ENCODE measurements at places on chromosomes 6 and 20.

GRCh38 chr6:16292942-16293341, 54.6 kb downstream of the GMPR start:
- DNase-seq, result no peak

- DNase-seq, result no peak
Observed at GRCh38 chr6:24927277-24927955, 8.3 kb downstream of the RIPOR2 start.

- DNase-seq, result no peak
Observed at GRCh38 chr6:2651536-2651935, 99.2 kb downstream of the MYLK4 start.

DNA sequence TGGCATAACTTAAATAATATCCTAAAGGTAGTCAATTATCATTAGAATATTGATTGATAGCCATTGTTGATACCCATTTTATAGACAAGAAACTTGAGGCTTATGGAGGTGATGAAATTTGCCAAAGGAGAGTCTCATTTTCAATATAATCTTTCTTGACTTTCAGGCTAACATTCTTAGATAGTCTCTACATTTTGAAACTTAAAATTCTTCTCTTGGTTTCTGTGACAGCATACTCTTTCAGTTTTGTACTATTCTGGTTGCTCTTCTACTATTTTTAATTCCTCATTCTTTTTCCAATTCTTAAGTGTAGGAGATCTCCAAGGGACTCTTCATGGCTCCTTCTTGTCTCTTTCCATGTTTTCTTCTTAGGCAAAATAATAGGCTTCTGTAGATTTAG, 3.7 kb upstream of the SH3BGRL2 start:
- no peak for DNase-seq

DNA sequence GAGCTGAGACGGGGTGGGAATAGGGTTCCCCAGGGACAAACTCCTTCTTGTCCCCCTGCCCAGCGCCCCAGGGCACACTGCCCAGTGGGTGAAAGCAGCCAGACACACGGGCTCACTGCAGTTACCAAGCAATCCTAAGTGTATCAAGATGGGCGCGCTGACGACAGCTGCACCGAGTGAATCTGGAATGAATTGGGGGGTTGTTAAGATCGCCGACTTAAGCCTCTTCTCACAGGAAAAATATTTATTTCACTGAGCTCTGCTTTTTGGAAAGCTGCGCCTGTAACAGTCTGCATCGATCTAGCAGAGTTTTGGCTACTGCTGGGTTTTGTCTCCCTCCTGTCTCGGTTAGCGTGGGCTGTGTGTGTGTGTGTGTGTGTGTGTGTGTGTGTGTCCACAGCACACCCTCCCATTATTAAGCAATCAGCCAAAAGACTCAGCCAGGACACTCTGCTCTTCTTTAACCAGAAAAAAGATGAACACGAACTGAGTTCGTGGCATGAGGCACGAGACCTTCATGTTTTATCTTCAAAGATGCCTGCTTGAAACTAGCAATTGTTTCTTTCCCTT, 35.9 kb downstream of the RIPOR3 start:
- no peak for DNase-seq

- DNase-seq, result no peak
Observed at GRCh38 chr20:48679599-48679998, 148.2 kb downstream of the PREX1 start.

GRCh38 chr20:21182832-21183563, 57.1 kb downstream of the KIZ start:
- DNase-seq, result peak; percentile 56

GRCh38 chr6:64774881-64775280, 932.1 kb downstream of the EYS start:
- DNase-seq, result no peak

- DNase-seq, result no peak
Observed at GRCh38 chr6:99833034-99833433, 161.0 kb downstream of the MCHR2 start.

DNA sequence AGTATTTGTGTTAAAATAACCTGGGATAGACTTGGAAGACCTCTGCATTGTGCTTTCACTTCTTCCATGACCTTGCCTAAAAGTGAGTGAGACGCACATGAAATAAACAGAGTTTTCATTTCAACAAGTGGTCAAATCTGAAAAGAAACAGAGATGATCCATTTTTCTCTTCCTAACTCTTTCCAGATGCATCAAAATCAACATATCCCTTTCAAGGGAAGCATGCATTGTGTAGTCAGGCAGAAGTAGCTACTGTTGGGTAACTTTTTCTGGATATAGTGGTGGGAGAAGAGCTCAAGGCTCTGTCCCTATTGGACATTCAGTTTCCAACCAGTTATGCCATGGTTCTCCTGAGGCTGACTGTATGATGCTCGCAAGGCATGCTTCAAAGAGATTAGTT, 233.0 kb upstream of the JAG1 start:
- no peak for DNase-seq

GRCh38 chr20:57902473-57902872, 192.7 kb upstream of the PMEPA1 start:
- peak; percentile 65 for DNase-seq

DNA sequence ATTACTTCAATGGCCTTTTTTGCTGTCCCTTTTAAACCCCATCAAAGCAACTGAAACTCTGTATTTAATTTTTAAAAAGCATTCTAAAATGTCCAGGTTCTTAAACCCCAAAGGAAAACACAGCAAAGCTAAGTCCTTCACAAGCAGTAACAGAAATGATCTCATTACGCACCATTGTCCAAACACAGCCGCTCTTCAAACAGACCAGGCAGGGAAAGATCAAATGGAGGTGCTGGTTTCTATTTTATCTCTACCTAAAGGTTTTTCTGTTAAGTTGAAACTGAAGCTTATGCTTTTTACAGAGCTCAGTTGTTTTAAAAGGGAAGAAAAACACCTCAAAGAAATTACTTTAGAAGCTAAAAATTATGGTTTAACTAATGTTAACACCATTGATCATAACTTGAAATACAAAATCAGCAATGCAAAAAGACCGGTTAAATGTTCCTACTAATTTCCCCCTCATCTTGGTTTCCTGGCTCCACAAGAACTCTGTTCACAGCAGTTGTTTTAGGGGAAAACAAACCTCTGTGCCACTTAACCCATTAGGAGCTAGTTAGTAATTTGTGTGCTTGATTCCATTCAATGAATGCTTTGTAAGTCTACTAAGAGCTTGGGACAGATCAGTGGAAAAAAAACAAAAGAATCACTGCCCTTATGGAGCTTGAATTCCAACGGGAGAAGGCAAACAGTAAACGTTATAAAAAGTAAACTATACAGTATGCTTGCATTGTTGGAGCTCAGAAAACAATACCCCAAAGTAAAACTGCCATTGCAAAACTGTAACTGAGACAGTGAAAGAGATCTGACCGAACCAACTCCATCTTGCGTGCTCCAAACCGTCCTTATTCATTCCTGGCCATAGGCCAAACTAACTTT, 87.4 kb downstream of the CD24 start:
- no peak for DNase-seq

DNA sequence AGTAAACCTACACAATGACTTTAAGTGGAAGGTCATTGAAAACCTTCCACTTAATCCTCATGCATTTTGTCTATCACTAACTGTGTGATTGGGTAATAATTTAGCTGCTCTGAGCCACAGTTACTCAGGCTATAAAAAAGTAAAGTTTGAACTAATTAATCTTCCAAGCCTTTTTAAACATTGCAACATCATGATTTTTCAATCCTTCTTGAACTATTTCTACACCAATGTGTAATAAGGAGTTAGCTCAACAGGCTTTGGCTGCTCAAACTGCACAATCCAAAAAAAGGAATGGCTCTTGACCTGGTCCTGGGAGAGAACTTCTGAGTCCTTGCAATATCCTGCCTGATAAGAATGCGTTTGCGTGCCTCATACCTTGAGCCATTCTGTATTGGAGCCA, 34.8 kb upstream of the FILIP1 start:
- no peak for DNase-seq

DNA sequence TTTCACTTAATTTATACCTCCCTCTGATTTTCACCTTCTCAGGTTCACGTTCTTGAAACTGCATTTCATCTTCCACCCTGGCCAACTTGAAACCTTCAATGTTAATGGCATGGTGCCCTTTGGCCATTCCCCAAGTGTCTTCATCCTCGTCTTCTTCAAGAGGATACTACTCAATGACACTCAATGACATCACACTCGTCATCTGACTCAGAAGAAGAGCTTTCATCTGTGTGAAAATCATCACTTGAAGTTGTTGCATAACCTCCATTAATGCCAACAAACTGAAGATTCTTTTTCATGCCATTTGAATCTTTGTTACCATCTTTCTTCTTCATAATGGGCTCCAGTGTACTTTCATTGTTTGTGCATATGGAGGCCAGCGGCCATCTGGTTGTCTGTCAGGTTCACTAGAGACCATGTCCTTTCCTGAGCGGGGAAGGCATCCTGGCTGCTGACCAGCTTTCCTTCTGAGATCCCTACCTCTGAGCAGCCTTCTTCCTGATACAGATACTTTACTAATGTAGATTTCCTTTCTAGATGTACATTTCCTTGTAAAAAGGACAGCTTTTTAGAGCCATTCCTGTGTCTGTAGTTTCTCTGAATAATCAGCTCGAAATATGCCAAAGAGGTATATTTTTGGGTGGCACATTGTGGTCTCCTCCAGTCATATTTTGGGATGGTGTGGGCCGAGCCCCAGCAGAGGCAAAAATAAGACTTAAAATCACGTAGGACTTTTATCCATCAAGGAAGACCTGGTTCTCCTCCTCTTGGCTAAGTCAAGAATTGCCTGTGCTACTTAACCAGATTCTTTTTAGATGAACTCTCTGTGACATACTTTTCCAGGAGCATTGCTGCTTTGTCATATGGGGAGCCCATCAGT, 21.3 kb downstream of the TRMT6 start:
- DNase-seq, result no peak

GRCh38 chr20:20608641-20609040, 103.8 kb downstream of the RALGAPA2 start:
- no peak for DNase-seq

DNA sequence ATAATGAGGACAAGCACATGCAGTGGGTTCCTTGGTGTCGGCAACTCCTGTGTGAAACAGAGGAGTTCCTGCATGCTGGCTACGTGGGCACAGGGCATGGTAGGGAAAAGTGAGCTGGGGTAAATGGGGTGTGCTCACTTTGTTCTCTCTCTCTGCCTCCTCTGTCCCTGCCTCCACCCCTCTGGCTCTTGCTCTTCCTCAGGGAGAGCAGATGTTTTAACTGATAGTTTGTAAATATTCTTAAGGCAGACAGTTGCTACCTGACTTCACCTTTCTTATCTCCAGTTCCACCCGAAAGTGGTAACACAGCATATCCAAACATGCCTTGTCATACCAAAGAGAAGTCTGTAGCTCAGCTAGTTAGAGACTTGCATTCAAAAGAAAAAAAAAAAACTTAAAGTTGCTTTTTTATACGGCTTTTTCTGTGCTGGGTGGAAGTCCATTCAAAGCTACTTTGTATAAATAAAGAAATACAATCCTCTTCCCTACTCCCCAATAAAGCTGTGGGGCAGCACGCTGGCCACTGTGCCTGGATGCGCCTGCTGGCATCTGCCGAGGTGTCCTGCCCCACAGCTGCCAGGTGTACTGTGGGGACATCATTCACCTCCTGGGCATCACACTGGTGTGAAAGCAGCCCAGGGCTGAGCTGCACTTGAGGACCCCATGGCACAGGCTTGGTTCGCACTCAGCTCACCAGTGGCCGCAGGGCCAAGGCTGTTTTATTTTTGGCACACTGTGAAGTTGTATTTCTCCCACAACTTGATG, 93.6 kb downstream of the FOXC1 start:
- no peak for DNase-seq

DNA sequence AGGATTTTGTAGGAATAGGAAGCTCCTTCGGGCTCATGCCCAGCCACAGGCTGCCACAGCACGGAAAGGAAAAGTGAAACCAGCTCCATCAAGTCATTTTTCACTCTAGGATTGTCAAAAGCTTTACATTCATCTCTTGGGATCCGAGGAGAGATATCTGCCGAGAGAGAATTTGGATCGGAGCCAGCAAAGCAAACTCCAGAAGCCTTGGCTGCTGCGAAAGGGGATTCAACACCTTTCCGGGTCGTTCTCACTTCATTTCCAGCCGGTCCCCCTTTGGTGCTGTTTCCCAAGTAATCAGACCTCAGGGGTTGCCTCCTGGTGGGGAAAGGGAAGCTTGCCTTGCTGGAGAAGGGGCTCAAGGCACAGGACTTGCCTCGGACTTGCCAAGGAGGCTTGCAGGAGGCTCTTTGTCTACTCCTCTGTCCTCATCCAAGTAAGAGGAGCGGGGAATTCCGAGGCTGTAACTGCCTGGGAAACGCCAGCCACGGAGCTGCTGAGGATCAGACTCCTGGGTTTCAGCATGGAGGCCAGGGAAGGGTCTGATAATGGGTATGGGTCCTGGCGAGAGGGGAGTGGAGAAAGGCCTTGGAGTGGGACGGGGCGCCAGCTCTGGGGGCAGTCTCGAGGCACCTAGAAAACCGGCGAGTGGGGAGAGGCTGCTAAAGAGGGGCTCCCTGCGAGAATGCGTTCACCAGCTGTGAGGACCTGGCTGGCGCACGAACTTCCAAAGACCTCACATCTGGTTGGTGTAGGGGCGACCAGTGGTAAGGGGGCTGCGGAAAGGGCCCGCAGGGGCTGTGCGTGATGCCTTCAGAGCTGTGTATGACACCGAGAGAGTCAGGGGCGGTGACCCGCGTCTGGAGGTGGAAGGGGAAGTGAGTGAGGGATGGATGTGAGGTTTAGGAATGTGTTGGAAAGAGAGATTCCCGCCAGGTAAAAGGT, 702 bp downstream of the ETV7 start:
- no peak for DNase-seq

- DNase-seq, result peak; percentile 40
Observed at GRCh38 chr6:36852481-36853147, 13.4 kb upstream of the CPNE5 start.

GRCh38 chr20:41200446-41201202, 63.3 kb downstream of the PLCG1 start:
- no peak for DNase-seq

DNA sequence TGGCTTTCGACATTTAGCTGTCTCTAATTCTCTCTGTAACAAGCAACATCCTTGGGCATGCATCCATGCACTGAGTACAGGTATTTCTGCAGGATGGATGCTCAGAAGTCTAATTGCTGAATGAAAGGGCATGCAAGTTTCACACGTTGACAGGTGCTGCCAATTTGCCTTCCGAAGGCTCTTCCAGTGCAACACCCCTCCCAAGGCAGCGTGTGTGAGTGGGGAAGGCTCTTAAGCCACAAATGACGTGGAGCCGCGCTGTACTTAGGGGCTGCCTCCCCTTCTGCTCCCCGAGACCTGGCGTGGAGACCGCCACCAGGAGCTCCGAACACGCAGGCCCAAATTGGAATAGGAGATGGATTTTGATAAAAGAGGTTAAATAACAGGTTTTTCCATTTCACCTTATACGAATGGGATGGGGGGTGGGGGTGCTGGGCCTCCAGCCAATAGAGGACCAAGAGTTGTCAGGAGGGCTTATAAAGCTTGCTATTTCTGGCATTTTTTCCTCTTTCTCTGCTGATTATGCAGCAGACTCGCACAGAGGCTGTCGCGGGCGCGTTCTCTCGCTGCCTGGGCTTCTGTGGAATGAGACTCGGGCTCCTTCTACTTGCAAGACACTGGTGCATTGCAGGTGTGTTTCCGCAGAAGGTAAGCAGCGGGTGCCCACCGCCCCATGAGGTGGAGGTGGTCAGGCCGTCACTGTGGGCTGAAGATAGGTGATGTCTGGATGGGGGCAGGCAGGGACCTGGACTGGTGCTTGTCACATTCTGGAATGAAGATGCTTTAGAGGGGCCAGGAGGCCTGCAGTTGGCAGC, 30.9 kb downstream of the TOX2 start:
- no peak for DNase-seq

Data from non-pigmented ciliary epithelial cell (primary cell).